CD8-positive, alpha-beta memory T cell (primary cell): ENCODE measurements at places on chromosomes 3 and 15. TPM values are rescaled to one million over a fixed set of nuclear protein-coding genes. Genes with fewer than 3 reads are reported as not detected.

GRCh38 chr3:8197384-8197783, 304.2 kb upstream of the LMCD1 start:
- no peaks in the 10 kb centered on the region for H3K36me3 ChIP-seq
- no peaks in the 10 kb centered on the region for H3K4me1 ChIP-seq
- H3K4me3 ChIP-seq, result no peak overlapping the region
- DNase-seq, result no peak

The ULK3 gene
- 60.1 TPM for total RNA-seq

The SPINK8 gene
- total RNA-seq, result not detected

DNA sequence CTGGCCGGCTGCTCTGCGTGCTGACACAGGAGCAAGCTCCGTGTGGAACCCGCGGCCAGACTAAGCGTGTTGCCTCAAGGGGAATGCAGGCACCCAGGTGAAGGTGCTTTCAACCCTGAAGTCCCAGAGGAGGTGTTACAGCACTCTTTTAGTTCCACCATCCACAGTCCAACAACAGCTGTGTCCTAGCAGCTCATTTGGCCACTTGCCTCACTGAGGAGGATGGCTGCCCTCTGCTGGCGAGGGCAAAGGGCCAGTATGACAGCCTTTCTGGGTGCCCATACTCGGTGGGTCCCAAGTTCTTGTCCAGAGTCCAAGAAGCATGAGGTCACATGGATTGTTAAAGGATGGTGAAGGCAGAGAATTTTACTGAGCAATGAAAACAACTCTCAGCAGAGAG, 87.8 kb downstream of the C3orf85 start:
- H3K4me3 ChIP-seq, result no peak overlapping the region
- no peak for DNase-seq
- no peaks in the 10 kb centered on the region for H3K36me3 ChIP-seq
- H3K4me1 ChIP-seq, result no peaks in the 10 kb centered on the region

GRCh38 chr15:74549816-74550215, 8.8 kb downstream of the ARID3B start:
- H3K27ac ChIP-seq, result no peak overlapping the region
- H3K36me3 ChIP-seq, result peaks cover 20% of the 10 kb centered on the region
- no peak for DNase-seq
- H3K4me1 ChIP-seq, result peaks cover 32% of the 10 kb centered on the region
- no peak overlapping the region for H3K4me3 ChIP-seq

GRCh38 chr15:34783991-34784390, 11.4 kb downstream of the ACTC1 start:
- no peak overlapping the region for H3K27ac ChIP-seq
- H3K27me3 ChIP-seq, result no peaks in the 10 kb centered on the region
- H3K4me1 ChIP-seq, result no peaks in the 10 kb centered on the region

GRCh38 chr3:167481164-167481563, 7.3 kb upstream of the SERPINI2 start:
- DNase-seq, result no peak
- no peaks in the 10 kb centered on the region for H3K36me3 ChIP-seq
- H3K4me1 ChIP-seq, result no peaks in the 10 kb centered on the region
- H3K4me3 ChIP-seq, result no peak overlapping the region
- H3K27ac ChIP-seq, result no peak overlapping the region
- no peaks in the 10 kb centered on the region for H3K27me3 ChIP-seq

GRCh38 chr3:197701841-197702240, 34.9 kb downstream of the RUBCN start:
- H3K27ac ChIP-seq, result no peak overlapping the region
- no peak overlapping the region for H3K4me3 ChIP-seq
- H3K4me1 ChIP-seq, result no peaks in the 10 kb centered on the region
- DNase-seq, result no peak
- no peaks in the 10 kb centered on the region for H3K27me3 ChIP-seq
- peaks cover 36% of the 10 kb centered on the region for H3K36me3 ChIP-seq

- H3K4me1 ChIP-seq, result no peaks in the 10 kb centered on the region
- no peak overlapping the region for H3K27ac ChIP-seq
- no peak for DNase-seq
- no peaks in the 10 kb centered on the region for H3K27me3 ChIP-seq
Observed at GRCh38 chr3:157471064-157471463, 32.2 kb downstream of the VEPH1 start.

The ARGFX gene
- total RNA-seq, result not detected

The DNAH12 gene
- total RNA-seq, result 0.13 TPM

DNA sequence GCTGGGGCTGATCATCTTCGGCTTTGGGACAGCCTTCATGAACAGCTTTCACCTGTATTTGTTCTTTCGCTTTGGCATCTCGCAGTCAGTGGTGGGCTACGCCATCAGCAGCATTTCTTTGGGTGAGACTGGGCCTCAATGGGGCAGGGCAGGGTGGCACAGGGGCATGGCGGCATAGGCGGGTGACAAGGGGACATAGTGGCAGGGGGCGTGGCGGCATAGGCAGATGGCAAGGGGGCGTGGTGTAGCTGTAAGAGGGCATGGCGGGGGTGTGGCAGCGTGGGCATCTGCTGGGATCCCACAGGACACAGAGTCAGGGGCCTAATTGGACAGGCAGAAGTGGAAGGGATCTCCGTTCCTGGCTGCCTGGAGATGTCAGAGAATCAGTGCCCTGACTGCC, 25.5 kb downstream of the SLC22A14 start:
- no peaks in the 10 kb centered on the region for H3K4me1 ChIP-seq
- H3K27ac ChIP-seq, result no peak overlapping the region
- H3K36me3 ChIP-seq, result no peaks in the 10 kb centered on the region
- DNase-seq, result no peak
- H3K4me3 ChIP-seq, result no peak overlapping the region

The KNG1 gene
- not detected for total RNA-seq

The KBTBD13 gene
- total RNA-seq, result not detected

DNA sequence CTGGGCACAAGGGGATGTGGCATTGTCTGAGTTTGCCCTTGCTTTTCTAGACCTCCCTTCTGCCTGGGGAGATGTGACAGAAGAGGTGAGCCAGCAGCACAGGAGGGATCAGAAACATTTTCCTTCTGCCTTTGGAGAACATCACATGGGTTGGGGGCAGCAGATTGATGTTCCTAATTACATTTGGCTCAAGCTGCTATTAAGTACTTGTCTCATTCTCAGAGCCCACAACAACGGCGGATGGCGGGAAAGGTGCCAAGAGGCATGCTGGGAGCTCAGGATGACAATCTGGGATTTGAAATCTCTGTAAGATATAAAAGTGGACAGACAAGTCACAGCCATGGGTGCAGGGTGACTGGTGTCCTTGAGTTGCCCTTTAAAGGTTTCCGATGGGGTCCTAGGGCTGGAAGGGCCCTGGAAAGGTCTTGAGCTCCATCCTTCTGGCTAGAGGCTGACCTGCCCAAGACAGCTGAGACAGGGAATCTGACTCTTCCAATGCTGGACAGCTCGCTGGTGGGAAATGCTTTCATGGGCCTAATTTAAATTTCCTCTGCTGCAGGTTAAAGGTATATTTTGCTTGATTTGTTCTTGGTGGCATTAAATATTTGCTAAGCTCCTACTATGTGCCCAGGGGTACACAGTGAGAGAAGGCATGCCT, 2.4 kb upstream of the CORO2B start:
- no peak for DNase-seq
- H3K4me1 ChIP-seq, result peaks cover 7% of the 10 kb centered on the region
- H3K36me3 ChIP-seq, result no peaks in the 10 kb centered on the region

- no peak overlapping the region for H3K27ac ChIP-seq
- no peak for DNase-seq
- H3K27me3 ChIP-seq, result no peaks in the 10 kb centered on the region
Observed at GRCh38 chr3:55183201-55183600, 255.3 kb upstream of the LRTM1 start.

- H3K27ac ChIP-seq, result no peak overlapping the region
- no peak for DNase-seq
- H3K27me3 ChIP-seq, result no peaks in the 10 kb centered on the region
Observed at GRCh38 chr3:78606756-78607155, 1161.0 kb downstream of the ROBO1 start.

The DENND6A gene
- total RNA-seq, result 12.5 TPM

The ITGA11 gene
- not detected for total RNA-seq

- H3K4me3 ChIP-seq, result no peak overlapping the region
- no peaks in the 10 kb centered on the region for H3K27me3 ChIP-seq
- H3K4me1 ChIP-seq, result no peaks in the 10 kb centered on the region
Observed at GRCh38 chr15:43922021-43922420, 95.2 kb downstream of the WDR76 start.
